ENCODE measurements at places on chromosomes 2 and 18. TPM values are rescaled to one million over a fixed set of nuclear protein-coding genes. Genes with fewer than 3 reads are reported as not detected.

- DNase-seq, result no peak
Observed at GRCh38 chr2:9099341-9099751, 95.9 kb upstream of the MBOAT2 start.

- DNase-seq, result no peak
Observed at GRCh38 chr2:233285921-233286320, 21.7 kb upstream of the SAG start.

DNA sequence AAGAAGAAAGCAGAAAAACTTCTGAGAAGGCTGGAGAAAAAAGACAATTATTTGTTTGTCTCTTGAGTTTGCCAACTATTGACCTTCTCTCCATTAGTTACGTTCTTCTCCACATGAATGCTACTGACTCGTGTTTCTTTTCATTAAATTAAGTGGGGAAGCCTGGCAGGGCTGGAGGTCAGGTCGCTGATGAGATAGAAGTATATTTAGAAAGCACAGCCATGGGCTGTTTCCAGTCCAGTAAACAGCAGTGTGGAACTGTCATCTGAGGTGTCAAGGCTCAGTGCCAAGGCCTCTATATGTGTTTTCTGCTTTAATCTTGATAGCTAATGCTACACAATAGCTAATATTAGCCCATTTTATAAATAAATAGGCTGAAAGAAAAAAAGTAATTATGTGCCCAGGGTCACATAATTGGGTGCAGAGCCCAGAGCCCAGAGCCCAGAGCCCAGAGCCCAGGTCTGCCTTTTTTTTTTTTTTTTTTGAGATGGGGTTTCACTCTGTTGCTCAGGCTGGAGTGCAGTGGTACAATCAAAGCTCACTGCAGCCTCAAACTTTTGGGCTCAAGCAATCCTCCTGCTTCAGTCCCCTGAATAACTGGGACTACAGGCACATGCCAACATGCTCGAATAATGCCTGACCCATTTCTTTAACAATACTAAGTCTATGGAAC, 6.3 kb downstream of the MSGN1 start:
- no peak for DNase-seq

DNA sequence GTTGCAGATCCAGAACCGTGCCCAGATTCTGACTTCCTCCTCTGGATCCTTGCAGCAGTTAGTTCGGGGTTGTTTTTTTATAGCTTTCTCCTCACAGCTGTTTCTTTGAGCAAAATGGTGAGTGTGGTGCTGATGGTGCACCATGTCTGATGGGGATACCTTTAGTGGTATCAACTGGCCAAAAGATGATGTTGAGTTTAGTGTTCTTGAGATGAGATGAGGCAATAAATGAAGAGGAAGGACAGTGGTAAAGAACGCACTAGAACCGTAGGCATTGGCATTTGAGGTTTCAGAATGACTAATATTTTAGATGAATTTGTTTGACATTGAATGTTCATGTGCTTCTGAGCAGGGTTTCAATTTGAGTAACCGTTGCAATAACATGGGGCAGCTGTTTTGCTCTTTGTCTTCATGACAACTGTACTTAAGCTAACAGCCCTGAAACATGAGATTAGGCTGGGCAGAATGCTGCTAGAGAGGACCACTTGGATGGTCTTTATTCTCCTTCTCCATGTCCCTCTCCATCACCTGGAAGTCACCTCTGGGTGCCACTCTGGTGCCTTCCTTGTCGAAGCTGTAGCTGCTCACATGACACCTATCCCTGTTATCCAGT, 3.9 kb downstream of the CTLA4 start:
- DNase-seq, result no peak

DNA sequence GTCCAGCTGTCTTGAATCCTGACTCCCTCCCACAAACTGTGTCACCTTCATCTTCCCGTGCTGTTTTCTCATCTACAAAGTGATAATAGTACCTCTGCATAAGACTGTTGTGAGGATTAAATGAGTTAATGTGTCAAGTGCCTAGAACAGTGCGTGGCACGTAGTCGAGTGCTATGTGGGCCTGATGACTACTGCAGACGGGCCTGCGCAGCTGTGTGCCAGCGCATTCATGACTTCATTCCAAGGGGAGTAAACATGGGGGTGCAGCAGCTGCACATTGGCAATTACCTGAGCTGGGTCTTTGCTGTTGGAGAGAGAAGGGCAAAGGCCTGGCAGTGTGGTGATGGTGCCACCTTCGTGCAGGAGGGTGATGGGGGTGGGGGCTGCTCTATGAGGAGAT, 5.0 kb downstream of the TEX44 start:
- DNase-seq, result no peak

DNA sequence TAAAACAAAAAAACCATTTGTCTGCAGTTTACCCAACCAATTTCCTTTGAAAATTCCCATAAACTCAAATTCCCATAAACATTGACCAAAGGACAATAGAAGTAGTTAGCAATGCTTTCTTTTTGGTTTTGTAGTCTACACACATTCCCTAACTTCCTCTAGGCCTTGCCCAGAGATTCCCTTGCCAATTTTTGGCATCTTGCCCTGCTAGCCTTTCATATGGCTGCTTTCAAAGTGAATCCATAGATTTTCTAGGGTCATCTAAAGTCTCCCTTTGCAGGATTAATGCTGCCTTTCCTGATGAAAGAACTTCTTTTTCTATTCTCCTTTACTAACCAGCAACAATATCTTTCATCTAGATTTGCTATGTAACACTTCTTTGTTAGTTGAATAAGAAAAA, 33.4 kb downstream of the THSD7B start:
- no peak for DNase-seq

- no peak for DNase-seq
Observed at GRCh38 chr2:215435280-215435869, 493 bp downstream of the FN1 start.

DNA sequence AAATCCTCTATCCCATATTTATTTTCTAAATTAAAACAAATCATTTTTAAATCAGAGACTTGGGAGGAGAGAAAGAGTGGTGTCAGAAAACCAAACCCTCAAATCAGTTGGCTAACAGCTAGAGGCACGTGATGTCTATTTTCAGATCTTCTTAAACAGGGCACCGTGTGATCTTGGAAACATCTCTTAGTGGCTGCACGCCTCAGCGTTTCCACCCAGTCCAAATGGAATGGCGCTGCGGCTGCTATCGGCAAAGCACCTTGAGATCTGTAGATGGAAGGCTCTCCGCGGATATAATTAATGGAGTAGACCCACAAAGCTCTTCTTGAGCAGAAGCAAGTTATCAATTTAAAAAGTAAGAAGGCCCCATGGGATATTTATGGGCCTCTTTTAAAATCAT, 50.0 kb downstream of the NRP2 start:
- DNase-seq, result no peak

DNA sequence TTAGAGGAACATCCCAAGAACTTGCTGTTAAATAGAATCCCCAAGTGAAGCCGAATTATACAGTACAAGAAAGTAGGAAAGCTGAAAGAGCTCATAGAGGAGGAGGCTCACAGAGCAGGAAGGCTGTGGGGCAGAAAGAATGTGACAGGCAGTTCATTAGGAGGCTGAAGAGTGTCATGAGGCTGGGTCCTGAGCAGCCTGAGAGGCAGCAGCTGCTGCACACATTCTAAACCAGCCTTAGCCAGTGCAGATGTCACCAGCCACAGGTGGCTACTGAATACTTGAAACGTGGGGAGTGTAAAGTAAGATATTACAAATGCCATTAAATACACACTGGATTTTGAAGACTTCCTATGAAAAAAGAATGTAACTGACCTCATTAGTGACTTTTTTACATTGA, 490.2 kb upstream of the KLHL29 start:
- DNase-seq, result no peak

- no peak for DNase-seq
Observed at GRCh38 chr18:78912336-78912735, 67.3 kb upstream of the SALL3 start.

DNA sequence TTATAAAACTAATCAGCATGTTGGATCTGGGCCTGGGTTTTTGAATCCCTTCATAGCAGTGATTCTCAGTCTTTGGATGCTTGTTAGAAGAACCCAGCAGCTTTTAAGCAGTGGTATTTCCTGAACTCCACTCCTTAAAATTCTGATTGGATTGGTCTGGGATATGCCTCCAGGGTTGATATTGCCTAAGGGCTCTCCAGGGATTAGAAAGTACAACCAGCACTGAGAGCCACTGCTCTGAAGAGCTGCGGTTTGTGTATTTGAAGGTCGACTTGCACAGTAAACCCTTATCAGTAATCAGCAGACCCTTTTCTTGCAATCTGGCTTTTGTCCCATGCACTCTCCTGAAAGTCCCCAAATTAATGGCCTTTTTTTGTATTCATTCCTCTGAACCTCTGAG, 17.0 kb upstream of the RBMS1 start:
- DNase-seq, result no peak

DNA sequence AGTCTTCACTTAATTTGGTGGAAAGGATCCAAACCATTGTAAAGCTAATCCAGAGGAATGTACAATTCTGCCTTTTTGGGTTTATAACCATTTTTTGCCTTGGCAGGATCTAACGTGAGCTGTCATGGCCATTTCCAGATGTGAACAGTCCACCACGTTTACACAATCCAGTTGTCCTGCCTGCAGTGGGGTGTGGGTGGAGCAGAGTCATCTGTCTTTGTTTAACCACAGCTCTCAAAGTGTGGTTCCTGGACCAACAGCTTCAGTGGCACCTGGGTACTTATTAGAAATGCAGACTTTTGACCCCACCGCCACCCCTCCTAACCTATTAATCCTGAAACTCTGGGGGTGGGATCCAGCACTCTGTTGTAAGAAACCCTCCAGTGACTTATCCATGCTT, 35.9 kb downstream of the FHOD3 start:
- DNase-seq, result no peak

DNA sequence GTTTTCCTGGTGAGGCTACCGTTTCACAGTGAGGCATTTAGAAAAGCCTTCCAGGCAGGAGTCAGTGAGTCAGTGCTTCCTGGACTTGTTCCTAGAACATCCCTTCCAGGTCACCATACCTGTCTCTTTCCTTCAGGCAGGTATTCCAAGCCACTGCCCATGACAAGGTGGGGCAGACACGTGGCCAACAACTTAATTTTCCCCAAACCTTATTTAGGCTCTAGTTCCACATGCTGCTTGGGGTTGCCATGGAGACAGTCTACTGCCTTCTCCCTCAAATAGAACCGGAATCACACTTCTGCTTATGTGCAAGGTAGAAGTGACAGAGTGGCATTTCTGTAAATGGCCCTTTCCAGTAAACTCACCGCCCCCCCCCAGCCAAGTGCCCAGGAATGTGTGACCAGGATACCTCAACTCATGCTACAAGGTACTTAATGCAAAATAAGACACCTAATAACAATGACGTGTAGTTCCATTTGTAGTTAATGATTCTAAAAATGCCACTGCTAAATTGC, 258.3 kb downstream of the PRKCE start:
- peak; percentile 68 for DNase-seq

DNA sequence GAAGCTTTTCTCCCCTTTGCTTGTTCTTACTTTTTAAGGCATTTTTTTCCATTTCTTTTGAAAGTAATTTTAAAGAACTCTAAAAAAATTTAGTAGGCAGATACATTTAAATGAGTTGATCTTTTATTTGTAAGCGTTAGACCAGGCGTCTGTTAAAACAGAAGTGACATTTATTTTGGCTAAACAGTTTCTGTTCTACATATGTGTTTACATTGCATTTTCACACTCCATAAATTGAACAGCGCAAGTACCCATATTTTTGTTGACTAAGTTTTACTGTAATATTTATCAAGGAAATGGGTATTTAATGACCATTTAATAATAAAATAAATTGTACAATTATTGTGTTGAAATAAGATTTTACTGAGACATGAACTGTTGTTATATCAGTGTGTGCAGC, 21.9 kb downstream of the PPM1B start:
- no peak for DNase-seq

DNA sequence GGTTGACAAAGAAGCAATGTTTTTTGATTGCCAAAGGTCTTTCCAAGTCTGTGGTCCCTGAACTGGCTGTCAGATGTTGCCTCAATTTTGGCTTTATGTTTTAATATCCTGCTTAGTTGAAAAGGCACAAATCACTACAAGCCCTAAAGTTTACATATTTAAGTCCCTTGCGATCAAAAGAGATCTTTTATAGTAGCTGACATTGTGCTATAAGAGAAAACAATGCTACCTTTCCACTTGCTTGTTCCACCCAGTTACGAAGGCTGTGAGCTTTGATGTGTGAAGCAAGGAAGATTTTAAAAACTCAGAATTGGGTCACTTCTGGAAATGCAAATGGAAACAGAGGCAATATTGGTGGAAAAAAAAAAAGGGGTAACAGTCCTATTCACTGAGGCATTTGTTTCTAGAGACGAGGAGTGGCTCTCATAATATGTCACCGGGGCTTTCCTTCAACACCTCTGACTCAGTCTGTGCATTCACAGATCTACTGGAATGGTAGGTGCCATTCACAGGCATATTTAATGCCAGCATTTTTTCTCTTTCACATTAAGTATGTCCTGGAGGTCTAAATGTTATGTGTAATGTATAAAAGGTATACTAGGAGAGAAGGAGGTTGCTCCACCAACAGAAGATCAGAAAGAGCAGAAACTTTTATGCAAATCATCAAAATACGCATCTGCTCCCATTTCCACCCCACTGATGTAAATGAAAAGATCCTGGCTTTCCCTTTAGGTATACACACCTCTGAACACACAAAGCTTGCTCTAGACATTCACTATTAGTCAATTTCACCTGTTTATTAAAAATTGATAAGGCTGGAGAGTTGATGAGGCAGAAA, 91.8 kb downstream of the TGIF1 start:
- no peak for DNase-seq

DNA sequence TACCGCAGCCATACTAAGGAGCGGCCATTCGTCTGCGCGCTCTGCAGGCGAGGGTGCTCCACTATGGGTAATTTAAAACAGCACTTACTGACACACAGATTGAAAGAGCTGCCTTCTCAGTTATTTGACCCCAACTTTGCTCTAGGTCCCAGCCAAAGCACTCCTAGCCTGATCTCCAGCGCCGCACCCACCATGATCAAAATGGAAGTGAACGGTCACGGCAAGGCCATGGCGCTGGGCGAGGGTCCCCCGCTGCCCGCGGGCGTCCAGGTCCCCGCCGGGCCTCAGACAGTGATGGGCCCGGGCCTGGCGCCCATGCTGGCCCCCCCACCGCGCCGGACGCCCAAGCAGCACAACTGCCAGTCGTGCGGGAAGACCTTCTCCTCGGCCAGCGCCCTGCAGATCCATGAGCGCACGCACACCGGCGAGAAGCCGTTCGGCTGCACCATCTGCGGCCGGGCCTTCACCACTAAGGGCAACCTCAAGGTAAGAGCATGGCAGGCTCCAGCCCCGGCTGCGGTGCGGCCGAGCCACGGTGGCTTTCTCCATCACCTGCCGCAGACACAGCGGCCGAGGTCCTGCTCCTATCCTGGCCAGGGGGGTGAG, 15.5 kb downstream of the SALL3 start:
- no peak for DNase-seq

- no peak for DNase-seq
Observed at GRCh38 chr2:241666627-241667400, 19.8 kb downstream of the DTYMK start.

Gene RMC1
- 26.4 TPM for total RNA-seq

Gene ASPRV1
- 1.1 TPM for total RNA-seq

Gene LOXHD1
- total RNA-seq, result under 0.01 TPM

Gene MYL1
- not detected for total RNA-seq

Gene GPC1
- 1.9 TPM for total RNA-seq

Gene UGT1A3
- not detected for total RNA-seq

Gene NXPH2
- total RNA-seq, result not detected

All from hematopoietic multipotent progenitor cell (in vitro differentiated cells).